ENCODE measurements at places on chromosomes 5 and 9.

DNA sequence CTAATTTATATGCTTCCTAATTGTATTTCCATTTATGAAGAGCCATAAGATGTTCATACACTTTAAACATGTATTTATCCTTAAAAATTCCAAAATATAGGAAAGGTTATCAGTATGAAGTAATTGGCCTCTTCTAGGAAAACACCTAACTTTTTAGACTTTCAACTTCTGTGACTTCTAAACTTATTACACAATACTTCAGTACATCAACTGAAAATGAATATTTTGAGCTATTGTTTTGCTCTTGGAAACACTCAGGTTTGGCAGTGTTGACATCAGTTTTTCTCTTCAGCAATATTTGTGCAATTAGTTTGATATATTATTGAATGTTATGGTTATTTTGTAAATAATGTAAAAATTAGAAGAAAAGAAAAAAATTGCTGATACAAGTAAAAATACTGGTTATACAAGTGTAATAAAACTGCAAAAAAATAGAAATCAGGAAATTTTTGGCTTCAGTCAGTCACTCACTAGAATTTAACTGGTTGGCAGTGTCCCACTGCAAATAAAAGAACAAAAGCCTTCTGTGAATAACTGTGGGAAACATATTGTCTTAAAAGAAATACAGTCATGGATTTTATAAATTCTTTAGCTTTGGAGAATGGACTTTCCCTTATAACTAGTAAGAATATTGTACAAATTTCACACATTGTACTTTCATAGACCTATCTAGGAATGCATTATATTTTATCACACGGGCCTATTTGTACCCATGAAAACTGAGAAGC is 635.9 kb downstream of the TLE1 start:
- DNase-seq: no peak

DNA sequence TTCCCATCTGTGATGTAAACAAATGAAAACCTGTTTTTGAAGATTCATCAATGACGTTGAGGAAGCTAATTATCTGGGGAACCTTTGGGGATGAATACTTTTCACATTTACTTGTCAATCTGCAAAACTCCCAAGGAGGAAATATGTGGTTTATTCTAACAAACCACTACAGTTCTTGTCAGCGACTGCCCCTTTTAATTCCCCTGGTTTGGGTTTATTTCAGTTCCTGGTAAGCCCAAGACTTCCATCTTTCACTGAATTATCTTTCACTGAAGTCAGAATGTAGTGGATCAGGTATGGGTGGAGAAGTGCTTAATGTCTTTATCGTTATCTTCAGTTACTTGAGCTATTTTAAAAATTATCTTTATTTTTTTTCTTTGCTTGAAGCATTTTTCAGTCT is 40.2 kb downstream of the TLR4 start:
- no peak for DNase-seq

- no peak for DNase-seq
Measured at GRCh38 chr9:101635473-101635872, 40.7 kb upstream of the PPP3R2 start.

DNA sequence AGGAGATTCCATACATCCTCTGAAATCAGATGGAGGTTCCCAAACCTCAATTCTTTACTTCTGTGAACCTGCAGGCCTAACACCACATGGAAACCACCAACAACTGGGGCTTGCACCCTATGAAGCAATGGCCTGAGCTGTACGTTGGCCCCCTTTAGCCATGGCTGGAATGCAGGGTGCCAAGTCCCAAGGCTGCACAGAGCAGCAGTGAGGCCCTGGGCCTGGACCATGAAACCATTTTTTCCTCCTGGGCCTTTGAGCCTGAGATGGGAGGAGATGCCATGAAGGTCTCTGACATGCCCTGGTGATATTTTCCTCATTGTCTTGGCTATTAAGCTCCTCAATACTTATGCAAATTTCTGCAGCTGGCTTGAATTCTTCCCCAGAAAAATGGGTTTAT is 983.8 kb downstream of the CDH9 start:
- DNase-seq: no peak

DNA sequence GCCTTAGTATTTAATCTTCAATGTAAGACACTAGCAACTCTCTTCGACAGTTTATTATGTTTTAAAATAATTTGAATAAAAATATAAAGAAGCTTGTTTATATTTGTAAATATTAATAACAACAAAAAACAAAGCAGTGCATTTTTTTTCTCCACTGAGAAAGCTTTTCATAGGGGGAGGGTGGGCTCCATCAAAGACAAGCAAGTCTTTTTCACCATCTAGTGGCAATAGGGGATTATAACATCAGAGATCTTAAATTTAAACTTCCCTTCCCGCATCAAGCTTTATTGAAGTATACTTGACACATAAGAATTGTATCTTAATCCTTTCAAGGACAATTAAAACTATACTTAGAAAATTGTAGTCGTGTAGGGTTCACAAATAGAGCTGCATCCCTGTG is 9.3 kb upstream of the OR13F1 start:
- no peak for DNase-seq

GRCh38 chr5:158914008-158915000 is 185.4 kb downstream of the EBF1 start:
- DNase-seq: no peak

DNA sequence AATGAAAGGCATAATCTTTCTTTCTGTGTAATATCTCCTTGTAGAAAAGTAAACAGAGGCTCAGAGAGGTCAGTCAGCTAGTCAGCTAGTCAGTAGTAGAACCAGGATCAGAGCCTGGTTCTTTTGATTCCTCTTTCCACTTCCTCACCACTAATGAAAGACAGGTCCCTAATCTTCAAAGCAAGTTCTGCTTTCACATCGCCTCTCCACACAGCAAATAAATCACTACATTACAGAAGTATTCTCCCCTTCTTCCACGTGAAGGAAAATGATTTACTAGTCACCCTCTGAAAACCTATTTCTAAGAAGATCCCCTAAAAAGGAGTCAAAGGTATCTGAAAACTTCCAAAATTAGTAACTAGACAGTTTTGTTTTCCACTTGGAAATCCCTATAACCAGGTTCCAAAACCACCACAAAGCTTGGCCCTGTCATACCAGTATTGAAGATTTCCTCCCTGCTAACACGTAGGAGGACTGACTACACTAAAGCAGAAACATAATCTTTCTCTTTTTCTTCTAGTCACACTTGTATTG is 140.5 kb upstream of the TARS1 start:
- no peak for DNase-seq

- no peak for DNase-seq
Measured at GRCh38 chr9:86279839-86280238, 2.5 kb downstream of the ISCA1 start.

All from HepG2 (cell line).